Anterior cingulate cortex (tissue), 58 donors: ENCODE measurements at places on chromosomes 5 and 9.

DNA sequence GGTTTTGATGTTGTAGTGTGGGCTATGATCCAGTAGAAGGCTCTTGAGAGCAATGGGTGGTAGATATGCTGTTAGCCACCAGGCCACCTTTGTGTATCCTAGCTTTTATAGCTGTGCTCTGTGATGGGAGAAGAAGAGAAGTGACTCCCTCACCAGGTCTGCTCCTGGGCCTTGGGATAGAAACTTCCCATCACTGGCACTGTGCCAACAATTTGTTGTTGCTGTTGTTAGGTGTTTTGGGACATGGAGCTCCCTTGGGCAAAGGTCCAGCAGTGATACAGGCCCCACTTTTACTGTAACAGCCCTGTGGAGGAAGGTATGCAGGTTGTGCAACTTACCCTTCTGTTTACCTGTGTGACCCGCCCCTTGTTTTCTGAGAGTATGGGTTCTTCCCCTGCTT lies 570.9 kb upstream of the GRIN3A start:
- no peak for DNase-seq

DNA sequence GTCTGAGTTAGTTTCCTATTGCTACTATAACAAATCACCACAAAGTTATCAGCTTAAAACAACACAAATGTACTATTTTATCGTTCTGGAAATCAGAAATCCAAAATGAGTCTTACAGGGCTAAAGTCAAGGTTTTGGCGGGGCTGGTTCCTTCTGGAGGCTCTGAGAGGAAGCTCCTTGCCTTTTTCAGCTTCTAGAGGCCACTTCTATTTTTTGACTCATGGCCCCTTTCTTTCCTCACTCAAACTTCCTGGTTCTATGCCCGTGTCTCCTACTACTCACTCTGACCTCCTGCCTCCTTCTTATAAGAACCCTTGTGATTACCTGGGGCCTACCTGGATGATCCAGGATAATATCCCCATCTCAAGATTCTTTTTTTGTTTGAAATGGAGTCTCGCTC lies 48.2 kb downstream of the GABBR2 start:
- DNase-seq = no peak

DNA sequence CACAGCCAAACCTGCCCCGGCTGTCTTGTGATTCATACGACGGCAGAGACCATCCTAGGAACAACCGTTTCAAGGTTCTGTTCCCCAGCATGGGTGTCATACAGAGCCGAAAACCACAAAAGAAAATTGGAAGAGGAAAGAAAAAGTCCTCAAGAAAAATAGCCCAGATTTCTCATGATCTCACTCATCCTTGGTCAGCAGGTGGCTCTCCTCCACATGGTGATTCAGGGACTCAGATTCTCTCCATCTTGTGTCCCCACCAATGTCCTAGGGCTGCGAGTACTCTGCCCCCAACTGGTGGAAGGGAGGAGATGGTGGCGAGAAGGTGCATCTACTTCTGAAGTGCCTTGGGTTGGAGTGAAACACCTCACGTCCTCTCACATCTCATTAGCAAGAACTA lies 25.6 kb downstream of the PDZD2 start:
- no peak for DNase-seq

DNA sequence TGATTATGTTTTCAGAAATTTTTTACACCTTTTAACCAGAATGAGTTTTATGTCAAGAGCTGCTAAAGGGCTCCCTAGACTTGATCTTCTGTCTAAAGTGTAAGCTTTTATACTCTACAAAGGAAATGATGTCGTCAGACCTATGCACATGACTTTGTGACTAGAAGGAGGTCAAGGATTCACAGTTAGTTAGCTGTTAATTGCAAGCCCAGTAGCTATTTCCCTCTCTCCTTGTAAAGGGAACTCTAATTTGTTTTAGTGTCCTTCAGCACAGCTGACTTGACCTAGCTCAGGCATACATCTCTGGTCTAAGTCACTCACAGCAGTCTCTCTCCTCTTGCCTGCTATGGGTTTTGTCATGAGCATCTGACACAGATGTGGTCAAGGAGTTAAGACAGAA lies 173.5 kb upstream of the NREP start:
- DNase-seq = no peak

- DNase-seq = no peak
These were observed 255.9 kb downstream of the TRPM3 start for GRCh38 chr9:70865471-70865870.

GRCh38 chr5:135303582-135304173 lies 95.4 kb downstream of the MACROH2A1 start:
- DNase-seq = no peak

GRCh38 chr5:40383749-40384651 lies 295.7 kb upstream of the PTGER4 start:
- DNase-seq = no peak

DNA sequence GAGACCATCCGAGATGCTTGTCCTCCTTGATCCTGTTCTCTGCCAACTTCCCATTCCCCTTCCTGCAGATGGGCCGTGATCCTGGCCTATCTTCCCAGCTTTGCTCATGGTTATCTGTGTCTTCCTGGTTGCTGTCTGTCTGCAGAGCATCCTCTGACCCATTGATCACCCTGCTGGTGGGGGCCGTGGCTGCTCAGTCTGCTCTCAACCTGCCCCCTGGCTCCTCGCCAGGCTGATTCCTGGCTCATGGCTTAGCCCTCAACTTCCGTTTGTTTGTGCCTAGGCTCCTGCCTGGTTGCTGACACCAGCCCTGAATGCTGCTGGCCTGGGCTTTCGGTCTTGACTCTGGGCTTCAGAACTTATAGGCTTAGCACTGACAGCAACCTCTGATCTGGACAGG lies 67.1 kb upstream of the SMIM15 start:
- no peak for DNase-seq

- no peak for DNase-seq
These were observed 657.9 kb downstream of the TLR4 start for GRCh38 chr9:118362123-118362522.
